Activated CD4-positive, alpha-beta T cell treated with anti-CD3 and anti-CD28 coated beads, Interleukin-2, amount 50 U/mL, for 24 hours (primary cell): ENCODE measurements at places on chromosomes 2 and 18.

DNA sequence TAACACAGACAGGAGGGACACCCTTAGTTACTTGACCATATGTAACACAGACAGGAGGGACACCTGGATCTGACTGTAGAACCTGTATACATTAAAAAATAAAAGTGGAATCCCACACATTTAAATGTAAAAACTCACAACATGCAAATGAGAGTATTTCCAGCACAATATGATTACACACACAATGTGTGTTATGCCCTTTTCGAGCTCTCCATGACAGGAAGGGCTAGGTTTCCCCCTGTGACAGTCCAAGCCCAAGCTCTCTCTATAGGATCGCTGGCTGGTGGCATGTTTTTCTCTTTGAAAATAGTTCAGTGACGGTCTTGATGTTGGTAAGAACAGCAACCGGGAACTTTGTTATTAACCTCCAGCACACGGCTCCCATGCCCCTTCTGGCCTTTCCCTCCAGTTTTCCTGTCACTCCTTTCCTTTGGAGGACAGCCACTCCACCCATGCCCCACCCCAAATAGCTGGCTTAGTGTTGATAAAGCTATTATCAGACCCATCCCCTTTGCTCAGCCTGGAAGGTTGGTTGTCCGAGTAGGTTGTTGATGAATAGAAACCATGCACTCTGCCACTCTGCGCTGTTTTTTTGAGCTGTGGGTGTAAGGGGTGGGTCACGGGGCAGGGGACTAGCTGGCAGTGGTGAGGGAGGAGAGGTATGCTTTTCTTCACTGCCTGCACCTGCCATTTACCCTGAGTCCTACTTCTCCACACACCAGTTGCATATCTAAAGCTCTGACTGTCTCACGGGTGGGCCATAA lies 2.7 kb downstream of the RASGRP3 start:
- DNase-seq = no peak

DNA sequence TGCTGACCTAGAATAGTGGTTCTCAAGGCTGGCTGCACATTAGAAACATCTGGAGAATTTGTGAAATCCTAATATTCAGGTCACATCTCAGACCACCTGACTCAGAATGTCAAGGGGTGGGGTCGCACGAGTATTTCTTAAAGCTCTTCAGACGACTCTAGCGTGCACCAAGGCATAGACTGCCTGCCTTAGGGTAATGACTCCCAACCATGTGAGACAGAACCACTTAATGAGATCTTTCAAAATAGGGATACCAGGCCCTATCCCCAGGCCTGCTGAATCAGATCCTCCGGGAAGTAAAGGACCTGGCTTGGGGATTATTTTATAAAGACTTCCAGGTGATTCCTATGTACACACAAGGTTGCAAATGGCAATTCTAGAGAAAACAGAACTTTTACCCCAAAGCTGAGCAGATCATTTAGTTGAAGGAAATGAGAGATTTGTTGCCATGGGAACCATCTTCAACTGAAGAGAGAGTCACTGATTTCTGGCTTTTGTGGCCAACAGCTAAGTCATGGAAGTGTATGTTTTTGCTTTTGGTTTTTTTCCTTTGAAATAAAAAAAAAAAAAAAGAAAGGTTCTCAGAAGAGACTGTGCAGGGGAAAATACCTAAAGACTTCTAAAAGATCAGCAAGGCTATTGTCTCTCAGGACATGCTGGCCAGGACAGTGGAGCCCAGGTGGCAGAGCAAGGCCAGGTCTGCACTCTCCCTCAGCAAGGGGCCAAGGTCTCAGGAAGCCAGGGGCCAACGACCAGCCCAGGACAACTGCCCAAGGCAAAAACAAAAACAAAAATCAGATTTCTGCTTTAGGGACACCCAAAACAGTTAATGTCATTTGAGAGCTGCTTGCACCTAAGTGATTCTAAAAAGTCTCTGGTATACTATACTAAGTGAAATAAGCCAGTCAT lies 15.3 kb upstream of the LOXHD1 start:
- no peak for DNase-seq

GRCh38 chr18:21112140-21112473 lies 494 bp upstream of the ROCK1 start:
- DNase-seq = no peak

GRCh38 chr2:156518138-156518537 lies 82.0 kb downstream of the GPD2 start:
- no peak for DNase-seq

DNA sequence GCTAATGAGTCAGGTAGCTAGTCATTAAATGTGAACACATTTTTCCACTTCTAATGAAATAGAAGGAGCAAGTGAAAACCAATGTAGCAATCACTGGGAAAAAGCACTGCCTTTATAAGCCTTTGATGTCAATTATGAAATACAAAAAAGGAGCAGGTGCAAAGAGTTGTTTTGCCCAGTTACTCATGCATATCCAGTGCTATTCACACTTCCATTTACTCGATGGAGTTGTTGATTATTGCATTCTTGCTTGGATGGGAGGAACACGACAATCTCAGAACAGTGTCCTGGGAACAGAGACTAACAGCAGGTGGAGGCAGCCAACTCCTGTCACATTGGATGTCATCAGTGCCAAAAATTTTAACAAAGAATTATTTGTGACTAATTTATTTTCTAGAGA lies 372.5 kb downstream of the CBLN2 start:
- DNase-seq = no peak

DNA sequence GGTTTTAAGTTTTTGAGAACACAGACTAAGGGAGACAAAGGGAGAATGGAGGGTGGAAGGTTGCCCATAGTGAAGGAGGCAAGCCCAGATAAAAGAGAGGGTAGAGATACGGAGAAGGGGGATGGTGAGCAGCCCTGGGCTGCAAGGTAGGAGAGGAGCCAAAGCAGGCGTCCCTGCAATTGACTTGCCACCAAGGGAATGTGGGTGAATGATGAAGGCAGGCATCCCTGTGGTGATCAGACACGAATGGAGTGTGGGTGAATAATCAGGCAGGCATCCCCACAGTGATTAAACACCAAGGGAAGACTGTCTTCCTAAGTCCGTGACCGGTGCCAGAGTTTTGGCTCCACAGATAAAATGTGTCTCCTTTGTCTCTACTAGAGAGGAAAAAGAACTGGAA lies 16.5 kb upstream of the ALPK2 start:
- DNase-seq = no peak

DNA sequence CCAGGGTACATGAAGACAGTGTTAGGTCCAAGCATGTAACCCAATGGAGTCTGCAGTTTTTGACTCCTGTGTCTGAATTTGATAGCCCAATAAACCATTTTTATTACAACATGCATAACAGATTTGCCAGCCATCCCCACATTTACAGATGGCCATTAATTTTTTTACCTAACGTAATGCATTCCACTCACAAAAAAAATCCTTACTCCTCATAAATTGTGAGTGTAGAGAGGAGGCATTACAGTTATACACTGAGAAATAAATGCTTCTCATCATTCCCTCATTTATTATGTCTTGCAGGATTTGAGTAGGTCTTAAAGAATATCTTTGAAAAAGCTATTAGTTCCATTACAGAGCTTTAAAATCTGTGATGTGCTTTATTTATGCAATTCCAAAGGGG lies 193.8 kb downstream of the CMPK2 start:
- DNase-seq = no peak

DNA sequence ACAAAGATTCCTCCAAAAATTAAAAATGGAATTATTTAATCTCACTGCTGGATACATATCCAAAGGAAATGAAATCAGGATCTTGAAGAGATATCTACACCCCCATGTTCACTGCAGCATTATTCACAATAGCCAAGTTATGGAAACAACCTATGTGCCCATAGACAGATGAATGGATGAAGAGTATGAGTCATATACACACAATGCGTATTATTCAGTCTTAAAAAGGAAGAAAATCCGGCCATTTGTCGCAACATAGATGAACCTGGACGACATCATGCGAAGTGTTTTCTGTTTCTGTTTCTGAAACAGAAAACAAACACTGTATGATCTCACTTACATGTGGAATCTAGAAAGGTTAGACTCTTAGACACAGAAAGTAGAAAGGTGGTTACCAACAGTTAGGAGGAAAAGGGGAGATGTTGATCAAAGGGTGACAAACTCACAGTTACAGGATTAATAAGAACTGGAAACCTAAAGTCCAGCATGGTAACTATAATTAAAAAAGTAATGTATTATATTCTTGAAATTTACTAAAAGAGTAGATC lies 87.8 kb upstream of the ERBB4 start:
- no peak for DNase-seq

- no peak for DNase-seq
Measured at GRCh38 chr2:167550448-167550847, 662.2 kb downstream of the XIRP2 start.

GRCh38 chr2:201258666-201259615 lies 1.4 kb upstream of the CASP8 start:
- no peak for DNase-seq
